ENCODE measurements at places on chromosomes 2 and 18. TPM values are rescaled to one million over a fixed set of nuclear protein-coding genes. Genes with fewer than 3 reads are reported as not detected.

DNA sequence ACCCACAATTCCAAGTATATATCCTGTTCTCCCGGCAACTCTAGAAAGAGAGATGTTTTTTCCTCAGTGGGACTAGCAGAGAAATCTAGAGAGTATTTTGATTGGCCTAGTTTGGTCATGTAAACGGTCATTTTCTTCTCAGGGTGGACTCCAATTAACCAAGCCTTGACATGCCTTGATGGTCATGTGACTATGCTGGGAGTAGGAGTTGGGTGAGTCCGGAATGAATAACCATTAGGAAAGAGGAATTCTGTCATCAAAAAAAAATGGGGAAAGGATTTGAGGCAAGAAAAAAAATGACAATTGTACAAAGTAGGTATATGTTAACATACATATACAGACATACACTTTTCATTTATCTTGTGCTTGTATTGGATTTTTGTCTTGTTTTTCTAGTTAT, 248.2 kb upstream of the CDH20 start:
- no peak for DNase-seq
- no peaks in the 10 kb centered on the region for H3K27me3 ChIP-seq
- H3K27ac ChIP-seq, result no peak overlapping the region
- H3K4me1 ChIP-seq, result no peaks in the 10 kb centered on the region

- no peaks in the 10 kb centered on the region for H3K27me3 ChIP-seq
- no peak overlapping the region for H3K27ac ChIP-seq
- no peaks in the 10 kb centered on the region for H3K36me3 ChIP-seq
- no peaks in the 10 kb centered on the region for H3K4me1 ChIP-seq
- H3K4me3 ChIP-seq, result no peak overlapping the region
- peak; percentile 3 for DNase-seq
These were observed 42.7 kb upstream of the ACTR3 start for GRCh38 chr2:113847144-113847543.

- H3K4me1 ChIP-seq, result 0 out of 2 replicates have a peak, but pooled peaks cover 2% of the 10 kb centered on the region
- H3K27ac ChIP-seq, result no peak overlapping the region
These were observed 8.4 kb upstream of the VAPA start for GRCh38 chr18:9905401-9905922.

POTEJ gene
- total RNA-seq, result not detected

FAP gene
- total RNA-seq, result 3.6 TPM

Measured in SJCRH30 (cell line).